KBM-7 (cell line): ENCODE measurements at places on chromosomes 4 and X.
A peak's percentile ranks its signal among the peaks of the same experiment; 100 is the strongest.

DNA sequence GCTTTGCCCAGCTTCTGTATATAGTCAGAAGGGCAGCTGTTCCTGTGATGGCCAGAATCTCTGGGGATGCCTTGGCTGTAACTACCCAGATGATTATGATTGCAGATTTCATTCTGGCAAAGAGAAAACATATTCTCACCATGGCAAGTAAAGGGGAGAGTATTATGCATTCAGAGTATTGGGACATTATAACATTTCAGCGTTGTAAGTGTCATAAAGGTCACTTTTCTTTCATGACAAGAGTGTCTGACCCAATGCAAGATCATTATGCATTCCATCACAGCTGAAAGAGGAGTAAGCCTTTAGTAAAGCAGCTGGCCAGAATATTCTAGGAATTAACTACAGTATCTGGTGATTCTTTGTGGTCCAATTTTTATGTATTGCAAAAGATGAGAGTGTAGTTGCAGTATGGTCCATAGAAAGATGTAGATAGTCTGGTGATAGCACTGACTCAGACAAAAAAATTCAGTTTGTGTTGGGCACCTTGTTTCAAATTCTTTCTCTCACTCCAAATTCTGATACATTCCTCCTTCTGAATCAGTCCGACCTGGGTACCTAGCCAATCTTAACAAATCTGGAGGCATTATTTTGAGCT, 2366.3 kb downstream of the PCDH7 start:
- no peak for DNase-seq

DNA sequence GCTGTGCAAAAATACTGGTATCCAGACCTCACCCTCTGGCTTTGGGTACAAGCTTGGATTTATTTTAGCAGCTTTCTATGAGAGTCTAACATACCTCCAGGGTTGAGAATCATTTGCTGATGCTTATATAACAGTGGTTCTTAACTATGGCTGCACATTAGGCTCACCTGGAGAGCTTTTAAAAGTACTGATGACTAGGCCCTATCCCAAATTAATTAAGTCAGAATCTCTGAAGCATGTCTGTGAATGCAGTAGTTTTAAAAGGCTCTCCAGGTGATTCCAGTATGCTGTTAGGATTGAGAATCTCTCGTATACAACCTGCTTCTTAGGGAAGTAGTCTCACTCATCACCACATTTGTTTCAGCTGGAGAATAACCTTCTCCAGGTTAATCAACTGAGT, 99.2 kb downstream of the PDHA2 start:
- no peak for DNase-seq

- DNase-seq = no peak
Observed at GRCh38 chrX:85836868-85837267, 210.5 kb downstream of the CHM start.

DNA sequence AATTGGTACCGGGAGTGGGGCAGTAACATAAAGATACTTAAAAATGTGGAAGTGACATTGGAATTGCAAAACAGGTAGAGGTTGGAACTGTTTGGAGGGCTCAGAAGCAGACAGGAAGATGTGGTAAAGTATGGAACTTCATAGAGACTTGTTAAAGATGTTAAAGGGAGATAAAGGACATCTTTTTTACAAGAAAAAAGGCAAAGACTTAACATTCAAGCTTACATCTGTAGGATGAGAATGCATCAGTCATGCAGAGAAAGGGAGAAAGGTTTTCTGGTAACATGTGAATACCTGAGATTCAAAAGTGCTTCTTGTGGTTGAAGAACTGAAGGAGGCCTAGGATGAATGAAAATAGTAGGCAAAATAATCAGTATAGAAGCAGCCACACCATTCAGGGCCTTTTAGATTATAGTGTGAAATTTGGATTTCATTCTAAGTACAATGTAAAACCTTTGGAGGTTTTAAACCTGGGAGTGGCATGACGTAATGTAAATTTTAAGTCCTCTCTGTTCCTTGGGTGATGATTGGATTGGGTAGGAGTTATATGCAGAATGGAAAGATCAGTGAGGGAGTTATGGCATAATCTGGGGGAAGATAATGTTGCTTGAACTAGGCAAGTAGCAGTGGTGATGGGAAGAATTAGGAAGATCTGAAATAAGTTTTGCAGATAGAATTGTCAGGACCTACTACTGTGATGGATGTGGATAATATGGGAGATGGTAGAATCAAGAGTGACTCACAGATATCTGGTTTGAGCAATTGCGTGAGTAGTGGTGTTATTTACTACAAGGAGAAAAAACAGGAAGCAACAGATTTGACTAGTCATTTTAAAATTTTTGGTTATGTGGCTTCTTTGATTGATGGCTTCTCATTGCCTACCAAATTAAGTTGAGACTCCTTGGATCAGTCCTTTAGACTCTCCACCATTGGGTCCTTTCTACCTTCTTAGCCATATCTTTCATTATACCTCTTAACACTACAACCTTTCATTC, 138.7 kb downstream of the VSIG4 start:
- peak; percentile 59 for DNase-seq

DNA sequence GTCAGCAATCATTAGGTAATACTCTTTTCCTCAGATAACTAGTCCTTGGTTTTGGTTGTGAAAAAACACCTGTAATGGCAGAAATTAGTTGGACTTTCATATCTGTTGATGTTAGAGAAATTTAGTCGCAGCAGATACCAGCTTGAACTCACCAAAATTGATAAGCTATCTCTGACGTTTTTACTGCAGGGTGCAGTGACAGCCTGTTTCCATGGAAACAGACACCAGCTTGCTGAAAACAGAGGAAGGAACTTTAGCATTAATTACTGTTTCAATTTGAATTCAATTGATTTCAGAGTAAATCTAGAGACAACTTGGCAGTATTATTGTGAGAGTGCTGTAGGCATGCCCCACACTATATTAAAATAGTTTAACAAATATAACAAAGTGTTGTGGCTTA, 246.5 kb downstream of the PPP1R2C start:
- DNase-seq = no peak

GRCh38 chr4:179762840-179763239, 2320.6 kb upstream of the AGA start:
- DNase-seq = no peak

DNA sequence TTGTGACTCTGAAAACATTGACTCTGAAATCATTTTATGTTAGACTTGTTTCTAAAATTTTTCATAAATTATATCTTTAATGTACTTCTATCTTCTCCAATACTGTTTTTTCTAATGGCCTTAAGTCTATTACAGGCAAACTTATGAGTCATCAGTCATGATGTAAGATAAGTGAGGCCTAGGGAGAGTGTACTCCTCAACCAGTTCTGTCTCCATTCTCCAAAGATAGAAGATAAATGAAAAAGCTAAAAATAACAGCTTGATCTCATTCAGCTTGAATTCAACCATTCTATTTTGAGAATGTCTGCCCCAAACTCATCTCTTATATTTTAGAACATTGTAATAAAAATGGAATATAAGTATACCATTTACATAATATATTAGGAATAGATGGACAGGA, 34.5 kb downstream of the STBD1 start:
- peak; percentile 7 for DNase-seq

GRCh38 chr4:39102297-39102696, 40.3 kb downstream of the KLHL5 start:
- DNase-seq = no peak

DNA sequence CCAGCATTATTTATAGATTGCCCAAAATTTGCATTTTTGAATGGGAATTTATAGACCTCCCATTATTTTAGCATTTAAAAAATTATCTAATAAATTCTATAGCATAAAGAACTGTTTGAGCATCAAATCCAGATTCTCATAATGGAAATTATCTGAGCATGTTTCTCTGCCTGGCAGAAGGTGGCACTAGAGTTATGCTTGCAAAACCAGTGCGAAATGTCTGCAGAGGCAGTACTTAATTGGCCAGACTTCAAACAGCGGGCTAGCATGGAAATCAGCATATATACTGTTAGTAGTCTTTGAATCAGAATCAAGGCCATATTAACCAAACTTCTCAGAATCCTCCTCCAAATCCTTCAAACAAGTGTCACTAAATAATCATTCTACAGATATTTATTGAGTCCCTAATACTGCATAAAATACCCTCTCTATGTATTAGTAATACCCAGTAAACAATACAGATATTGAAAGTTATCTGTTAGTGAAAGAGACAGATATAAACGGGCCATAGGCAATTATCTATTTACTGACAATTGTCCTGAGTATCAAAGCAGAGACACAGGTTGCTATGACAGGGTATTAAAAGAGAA, 78.7 kb upstream of the DCLK2 start:
- peak; percentile 17 for DNase-seq

DNA sequence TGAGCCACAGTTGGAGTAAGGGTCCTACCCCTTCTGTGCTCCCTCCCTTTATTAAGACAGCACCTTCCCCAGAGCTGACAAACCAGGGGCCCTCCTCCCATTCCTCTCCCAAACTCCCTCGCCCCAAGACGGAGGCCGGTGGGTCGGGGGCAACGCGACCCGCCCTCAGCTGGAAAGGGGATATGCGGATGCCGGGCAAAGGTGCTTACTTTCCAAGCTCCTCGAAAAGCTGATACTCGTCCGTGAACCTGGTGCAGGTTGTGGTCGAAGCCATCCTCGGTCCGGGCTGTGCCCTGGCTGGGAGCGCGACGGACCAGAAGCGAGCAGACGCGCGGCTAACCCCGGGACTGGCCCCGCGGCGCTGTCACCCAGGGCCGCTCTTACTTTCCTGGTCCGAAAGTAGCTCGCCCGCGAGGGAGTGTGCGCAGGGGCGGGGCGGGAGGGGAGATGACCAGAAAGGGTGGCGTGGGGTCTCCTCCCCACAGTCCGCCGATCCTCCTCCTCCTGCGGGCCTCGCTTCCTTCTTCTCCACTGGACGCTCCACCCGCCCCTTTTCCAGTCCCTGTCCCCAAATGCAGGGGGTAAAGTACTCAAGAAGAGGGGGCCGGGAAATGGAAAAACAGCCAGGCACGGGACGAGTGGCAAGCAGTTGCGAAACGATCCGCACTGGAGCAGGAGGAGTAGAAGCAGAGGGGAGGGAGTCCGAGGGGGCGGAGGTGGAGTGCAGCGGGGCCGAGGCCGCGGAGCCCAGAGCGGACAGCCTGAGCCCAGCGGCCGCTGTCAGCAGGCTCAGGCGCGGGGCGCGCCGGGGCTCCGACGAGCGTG, 531 bp downstream of the CAMK2D start:
- peak; percentile 21 for DNase-seq

GRCh38 chrX:119552508-119552907, 12.7 kb downstream of the STEEP1 start:
- DNase-seq = no peak
